ENCODE measurements at places on chromosomes 3 and 15.

GRCh38 chr15:61227950-61228936 lies 859 bp downstream of the RORA start:
- no peak for DNase-seq

DNA sequence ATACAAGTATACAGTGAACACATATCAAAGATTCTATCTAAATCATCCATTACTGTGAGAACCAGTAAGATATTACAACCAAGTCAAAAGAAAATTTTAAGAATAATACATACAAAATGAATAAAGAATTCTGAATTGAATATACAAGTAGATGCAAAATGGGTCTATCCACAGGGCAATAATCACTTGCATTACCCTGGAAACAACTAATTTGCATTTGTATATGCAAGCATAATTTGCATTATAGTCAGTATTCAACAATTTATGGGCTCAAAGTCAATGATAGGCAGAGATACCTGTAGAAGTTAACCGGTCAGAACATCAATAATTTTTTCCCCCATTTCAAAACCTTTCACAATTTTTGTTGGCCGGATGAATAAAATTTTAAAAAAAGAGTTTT lies 512.2 kb upstream of the ALCAM start:
- DNase-seq, result no peak

DNA sequence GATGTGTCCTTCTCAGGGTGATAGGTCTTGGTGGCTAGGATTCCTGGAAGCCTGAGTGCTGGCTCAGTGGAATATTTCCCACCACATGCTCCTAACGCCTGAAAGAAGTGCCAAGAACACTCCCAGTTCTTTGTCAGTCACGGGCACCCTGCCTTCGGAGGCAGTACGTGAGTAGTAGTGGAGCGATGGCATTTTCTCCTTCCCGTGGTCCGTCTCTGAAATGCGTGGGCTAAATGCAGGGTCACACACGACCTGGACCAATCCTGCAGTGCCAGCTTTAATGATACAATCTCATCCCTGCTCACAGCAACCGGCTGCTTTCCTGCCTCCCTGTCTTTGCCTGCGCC lies 14.5 kb downstream of the H1-8 start:
- no peak for DNase-seq

- no peak for DNase-seq
These were observed 155.7 kb downstream of the LPP start for GRCh38 chr3:188309437-188310269.

DNA sequence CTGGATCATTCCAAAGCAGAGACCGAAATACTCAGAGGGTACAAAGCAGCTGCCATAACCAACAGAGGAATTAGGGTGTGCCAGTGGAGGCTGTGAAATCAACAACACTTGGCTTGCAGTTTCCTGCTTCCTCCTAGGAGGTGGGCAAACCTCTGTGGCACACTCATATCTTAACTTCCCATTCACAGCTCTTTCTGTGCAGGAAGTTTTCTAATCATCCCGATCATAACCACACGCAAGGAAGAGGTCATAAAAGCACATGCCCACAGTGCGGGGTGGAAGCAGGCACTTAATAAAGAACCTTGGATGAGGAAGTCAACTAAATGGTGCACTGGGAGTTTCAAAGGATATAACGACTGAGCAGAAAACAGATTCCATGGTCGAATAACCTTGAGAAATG lies 5.1 kb downstream of the SCAMP2 start:
- DNase-seq, result no peak

- DNase-seq, result no peak
These were observed 204.3 kb upstream of the SLC2A2 start for GRCh38 chr3:171230865-171231264.

DNA sequence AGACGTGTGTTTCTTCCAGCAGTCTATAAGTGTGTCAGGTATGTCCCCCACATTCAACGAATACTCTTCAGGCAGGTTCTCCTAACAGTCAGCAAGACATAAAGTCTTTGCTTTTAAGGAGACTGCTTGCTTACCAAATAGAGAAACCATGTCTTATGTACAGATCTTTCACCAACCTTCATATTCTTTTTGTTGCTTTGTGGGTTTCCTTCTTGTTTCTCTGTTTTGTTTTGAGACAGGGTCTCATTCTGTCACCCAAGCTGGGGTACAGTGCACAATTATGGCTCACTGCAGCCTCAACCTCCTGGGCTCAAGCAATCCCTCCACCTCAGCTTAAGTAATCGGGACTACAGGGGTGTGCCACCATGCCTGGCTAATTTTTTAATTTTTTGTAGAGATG lies 14.3 kb downstream of the DYNC1LI1 start:
- no peak for DNase-seq

DNA sequence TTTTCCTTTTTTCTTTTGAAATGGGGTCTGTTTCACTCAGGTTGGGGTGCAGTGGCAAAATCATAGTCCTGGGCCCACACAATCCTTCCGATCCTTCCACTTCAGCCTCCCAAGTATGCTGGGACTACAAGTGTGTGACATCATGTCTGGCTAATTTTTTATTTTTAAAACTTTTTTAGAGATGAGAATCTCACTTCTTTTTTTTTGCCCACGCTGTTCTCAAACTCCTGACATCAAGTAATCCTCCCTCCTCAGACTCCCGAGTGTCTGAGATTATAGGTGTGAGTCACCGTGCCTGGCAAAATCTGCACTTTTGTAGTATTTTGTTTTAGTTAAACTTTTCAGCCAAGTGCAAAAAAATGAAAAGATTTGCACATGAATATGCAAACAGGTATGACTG lies 171.0 kb downstream of the FNDC3B start:
- DNase-seq, result no peak

DNA sequence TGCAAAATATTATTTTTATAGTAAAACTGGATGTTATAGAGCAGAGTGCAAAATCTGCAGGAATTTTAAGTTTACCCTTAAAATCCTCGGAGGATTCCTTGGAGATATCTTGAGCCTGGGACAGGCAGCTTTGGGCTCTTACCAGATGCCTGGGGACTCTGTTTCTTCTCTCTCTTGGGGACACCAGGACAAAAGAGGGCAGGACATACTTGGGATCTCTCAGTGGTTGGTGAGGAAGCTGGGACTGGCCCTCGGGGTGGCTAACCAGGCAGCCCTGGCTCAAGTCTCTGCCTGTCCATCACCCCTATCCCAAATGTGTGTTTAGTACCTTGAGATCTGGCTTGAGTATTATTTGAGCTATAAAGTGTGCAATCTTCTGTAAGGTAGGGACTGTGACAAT lies 38.6 kb downstream of the TKT start:
- DNase-seq, result no peak

- DNase-seq, result no peak
These were observed 12.6 kb downstream of the LIMD1 start for GRCh38 chr3:45606991-45607712.

DNA sequence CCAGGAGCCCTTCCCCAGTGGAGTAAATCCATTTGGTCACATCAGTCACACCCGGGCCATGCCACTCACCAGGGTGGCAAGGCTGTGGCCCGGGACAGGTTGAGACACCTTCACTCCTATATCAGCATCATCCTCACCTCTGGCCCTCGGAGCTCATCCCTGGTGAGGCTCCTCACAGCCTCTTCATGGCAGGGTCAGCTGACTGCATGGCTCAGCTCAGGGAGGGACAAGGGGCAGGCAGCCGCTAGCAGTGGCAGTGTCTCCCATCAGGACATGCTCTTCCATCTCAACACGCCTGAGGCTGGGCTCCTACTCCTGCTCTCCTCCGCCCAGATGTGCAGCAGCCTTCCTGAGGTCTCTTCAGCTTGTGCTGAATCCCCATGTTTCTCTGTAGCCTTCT lies 26.4 kb upstream of the PARL start:
- no peak for DNase-seq

- no peak for DNase-seq
These were observed 99.8 kb upstream of the CHMP2B start for GRCh38 chr3:87127281-87127680.

- no peak for DNase-seq
These were observed 3.5 kb upstream of the ZFAND6 start for GRCh38 chr15:80055933-80056332.

GRCh38 chr3:90032980-90033641 lies 925.7 kb downstream of the EPHA3 start:
- DNase-seq, result no peak

GRCh38 chr3:189683546-189684255 lies 52.5 kb downstream of the TP63 start:
- no peak for DNase-seq

GRCh38 chr15:53534105-53534839 lies 225.2 kb downstream of the WDR72 start:
- no peak for DNase-seq

GRCh38 chr15:38398134-38398533 lies 55.8 kb upstream of the FAM98B start:
- DNase-seq, result no peak

GRCh38 chr3:194387276-194387675 lies 11.8 kb downstream of the GP5 start:
- no peak for DNase-seq

- DNase-seq, result no peak
These were observed 228.4 kb upstream of the COL8A1 start for GRCh38 chr3:99409961-99410360.

GRCh38 chr3:47416041-47416440 lies 35.2 kb downstream of the PTPN23 start:
- no peak for DNase-seq

- no peak for DNase-seq
These were observed 67.4 kb downstream of the MYLK start for GRCh38 chr3:123816673-123817207.

DNA sequence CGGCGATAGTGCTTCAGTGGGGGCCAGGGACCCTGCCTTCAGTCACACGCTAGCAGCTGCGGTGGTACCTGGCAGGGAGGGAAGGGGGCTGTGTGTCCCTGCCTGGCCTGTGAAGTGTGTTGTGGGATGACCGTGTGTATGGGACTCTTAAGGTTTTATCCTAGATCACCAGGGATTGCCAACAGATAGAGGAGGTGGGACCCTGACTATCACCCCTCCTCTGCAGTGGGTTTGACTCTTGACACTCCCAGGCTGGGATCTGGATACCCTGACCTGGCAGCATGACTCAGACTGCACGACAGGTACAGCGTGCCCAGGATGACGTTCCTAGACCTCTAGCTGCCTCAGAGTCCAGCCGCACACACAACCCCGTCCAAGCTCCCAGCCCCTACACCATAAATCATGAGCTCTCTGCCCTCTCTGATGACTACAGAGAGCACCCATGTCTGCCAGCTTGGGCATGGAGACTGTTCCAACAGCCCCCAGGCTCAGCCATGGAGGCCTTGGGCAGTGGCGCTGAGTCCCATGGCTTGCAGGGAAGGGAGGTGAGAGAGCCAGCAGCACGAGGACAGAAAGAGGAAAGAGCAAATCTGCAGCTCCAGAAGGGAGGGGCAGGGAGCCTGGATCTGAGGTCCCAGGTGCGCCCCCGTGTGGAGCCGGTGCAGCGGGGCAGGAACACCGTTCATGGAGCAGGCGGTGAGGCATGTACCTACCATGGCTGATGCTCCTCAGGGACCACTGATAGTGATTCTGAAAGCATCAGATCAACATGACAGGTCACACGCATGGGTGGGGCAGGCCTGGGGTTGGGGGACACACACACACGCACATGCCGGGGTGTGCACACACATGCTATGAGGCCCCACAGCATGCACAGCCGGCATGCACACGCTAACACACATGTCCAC lies 71.0 kb downstream of the ADAMTS7 start:
- DNase-seq, result no peak

GRCh38 chr3:172033396-172033795 lies 6.0 kb upstream of the FNDC3B start:
- no peak for DNase-seq

DNA sequence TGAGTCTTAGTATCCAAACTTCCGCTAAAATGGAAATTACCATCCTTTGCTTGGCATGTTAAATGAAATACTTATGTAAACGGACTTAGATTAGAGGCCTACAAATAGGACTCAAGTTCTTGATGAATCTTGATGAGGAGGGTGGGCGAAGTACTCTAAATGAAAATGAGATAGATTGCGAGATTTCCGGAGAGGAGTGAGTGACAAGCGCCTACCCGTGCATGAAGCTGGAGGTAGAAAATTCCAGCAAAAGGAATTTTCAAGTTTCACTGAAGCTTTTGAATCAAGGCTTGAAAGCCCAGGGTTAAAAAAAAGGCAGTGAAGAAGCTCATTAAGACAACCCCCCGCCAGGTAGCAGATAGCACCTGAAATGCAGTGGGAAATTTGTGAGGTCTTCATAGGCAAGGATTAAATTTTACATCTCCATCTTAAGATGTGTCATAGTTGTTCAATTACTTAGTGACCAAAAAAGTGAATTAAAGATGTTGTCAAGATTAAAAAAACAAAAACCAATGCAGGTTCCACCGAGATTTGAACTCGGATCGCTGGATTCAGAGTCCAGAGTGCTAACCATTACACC lies 655 bp upstream of the RAB11A start:
- no peak for DNase-seq

All from stimulated activated CD8-positive, alpha-beta memory T cell treated with anti-CD3 and anti-CD28 coated beads, Interleukin-12 subunit alpha, Interleukin-12 subunit beta, amount 100 ng/mL, for 4 hours (primary cell).